ENCODE measurements at places on chromosomes 12 and 14.

- no peak for DNase-seq
Measured at GRCh38 chr12:92002673-92003382, 142.8 kb downstream of the BTG1 start.

DNA sequence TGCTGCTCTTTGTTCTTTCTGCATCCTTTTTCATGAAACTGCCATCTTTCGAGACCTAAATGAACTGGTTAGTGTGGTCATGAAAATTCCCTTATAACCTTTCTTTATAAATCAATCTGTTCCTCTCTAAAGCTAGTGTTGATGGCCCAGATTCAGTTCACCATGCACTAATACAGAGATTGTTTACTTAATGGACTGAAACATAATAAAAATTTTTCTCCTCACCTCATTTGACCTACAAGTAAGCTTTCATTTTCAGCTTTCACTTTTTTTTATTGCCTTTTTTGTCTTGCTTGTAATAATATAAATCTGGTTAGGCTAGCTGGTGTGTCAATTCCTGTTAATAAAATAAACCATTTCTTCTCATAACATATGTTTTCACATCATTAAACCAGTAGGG, 183.8 kb downstream of the CCDC59 start:
- DNase-seq: no peak

GRCh38 chr12:59452259-59452658, 143.6 kb upstream of the SLC16A7 start:
- peak; percentile 37 for DNase-seq

DNA sequence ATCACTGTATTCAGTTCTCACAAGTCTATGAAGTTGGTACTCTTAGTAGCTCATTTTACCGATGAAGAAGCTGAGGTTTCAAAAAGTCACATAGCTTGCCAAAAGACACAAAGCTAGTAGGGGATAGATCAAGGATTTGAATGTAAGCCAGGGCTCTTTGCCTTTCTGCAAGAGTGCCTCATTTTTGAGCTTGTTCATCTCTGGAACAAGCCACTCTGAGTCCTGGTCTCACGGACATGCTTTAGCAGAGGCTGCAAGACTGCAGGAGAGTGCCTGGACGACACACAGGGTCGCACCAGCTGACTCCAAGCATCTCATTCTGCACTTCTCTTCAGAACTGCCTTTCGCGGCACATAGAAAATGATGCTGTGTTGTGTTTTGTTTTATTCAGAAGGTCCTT, 3.7 kb downstream of the NUAK1 start:
- no peak for DNase-seq

GRCh38 chr12:25271486-25272098, 20.9 kb upstream of the KRAS start:
- no peak for DNase-seq

GRCh38 chr14:90409209-90409730, 12.4 kb downstream of the CALM1 start:
- DNase-seq: peak; percentile 67

- no peak for DNase-seq
Measured at GRCh38 chr14:82412545-82412944, 878.9 kb upstream of the SEL1L start.
